Calu3 (cell line): ENCODE measurements at places on chromosomes 13 and 19. TPM values are rescaled to one million over a fixed set of nuclear protein-coding genes. Genes with fewer than 3 reads are reported as not detected.
A peak's percentile ranks its signal among the peaks of the same experiment; 100 is the strongest.

TMEM259 gene
- 129 and 142 TPM in 2 replicates for total RNA-seq

EBI3 gene
- 1.2 and 1.6 TPM in 2 replicates for total RNA-seq

ZNF382 gene
- total RNA-seq: 2.5 and 4.2 TPM in 2 replicates

DLEU7 gene
- total RNA-seq: not detected in 2 replicates

KLK15 gene
- total RNA-seq: not detected in 2 replicates

GRCh38 chr19:48524732-48525131, 13.1 kb upstream of the LMTK3 start:
- no peak for DNase-seq
- H3K4me3 ChIP-seq: no peak overlapping the region
- no peak overlapping the region for H3K27ac ChIP-seq
- H3K36me3 ChIP-seq: no peaks in the 10 kb centered on the region
- H3K4me1 ChIP-seq: no peaks in the 10 kb centered on the region

DNA sequence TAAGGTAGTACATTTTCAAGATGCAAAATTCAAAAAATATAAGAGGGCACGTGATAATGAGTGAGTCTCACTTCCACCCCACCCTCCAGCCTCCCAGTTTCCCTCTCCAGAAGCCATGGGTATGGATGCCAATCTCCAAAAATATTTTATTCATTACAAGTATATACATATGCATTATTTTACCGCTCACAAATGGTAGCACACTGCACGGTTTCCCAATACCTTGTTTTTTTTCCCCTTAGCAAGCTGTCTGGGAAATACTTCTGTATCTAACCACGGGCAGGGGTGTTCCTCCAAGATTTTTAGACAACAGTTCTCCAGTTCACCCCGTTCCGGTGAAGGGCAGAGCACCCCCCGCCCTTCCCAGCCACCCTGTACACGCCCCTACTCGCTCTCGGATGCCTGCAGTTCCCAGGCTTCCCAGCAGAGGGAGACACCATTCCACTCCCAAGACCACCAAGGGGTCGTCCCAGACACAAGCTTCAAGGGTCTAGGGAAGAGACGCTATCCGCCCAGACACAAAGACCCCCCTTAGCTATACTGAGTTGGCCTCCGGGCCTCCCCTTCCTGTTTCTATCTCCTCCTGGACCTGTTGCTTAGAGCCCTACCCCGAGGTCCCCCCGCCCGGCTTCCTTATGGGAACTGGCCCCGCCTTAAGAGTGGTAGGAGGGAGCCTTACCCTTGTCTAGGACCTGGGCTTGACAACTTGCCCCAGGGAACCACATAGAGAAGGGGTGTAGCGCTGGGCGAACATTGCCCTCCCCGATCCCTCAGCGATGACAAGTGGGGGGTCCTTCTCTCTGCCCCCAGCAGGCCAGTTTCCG, 1.1 kb upstream of the FXYD3 start:
- no peaks in the 10 kb centered on the region for H3K27me3 ChIP-seq
- DNase-seq: peak; percentile 85
- H3K4me3 ChIP-seq: peak overlapping the region; percentile 74
- peak overlapping the region; percentile 53 for H3K27ac ChIP-seq

DNA sequence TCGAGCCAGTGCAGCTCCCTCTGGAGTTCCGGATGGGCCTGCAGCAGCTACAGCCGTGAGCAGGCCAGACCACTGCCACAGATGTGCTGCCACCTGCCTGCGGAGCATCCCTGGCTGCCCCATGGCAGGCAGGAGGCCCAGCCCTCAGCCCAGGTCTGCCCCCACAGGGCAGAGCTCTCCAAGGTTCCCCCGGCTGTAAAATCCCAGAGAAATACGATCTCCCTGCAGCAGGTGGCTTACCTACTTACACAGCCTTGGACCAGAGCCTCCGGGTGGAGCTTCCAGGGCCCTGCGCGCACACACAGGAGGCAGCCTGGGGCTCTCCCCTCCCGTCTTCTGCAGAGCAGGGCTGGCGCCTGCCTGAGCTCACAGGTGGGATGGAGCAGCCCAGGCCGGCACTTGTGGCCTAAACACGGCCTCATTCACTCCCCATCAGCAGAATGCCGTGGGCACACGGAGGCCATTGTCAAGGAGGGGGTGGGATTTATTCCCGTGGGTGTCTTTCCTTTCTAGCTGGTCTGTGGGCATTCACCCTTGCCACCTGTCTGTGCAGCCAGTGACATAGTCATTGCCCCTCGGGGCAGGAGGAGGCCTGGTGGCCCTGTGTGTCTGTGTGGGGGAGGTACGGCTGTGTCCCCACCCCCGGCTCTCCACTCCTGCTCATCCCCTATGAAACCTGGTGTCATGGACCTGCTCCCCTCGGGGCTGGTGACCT, 118.0 kb downstream of the KDM4B start:
- no peak overlapping the region for H3K27ac ChIP-seq
- H3K4me1 ChIP-seq: no peaks in the 10 kb centered on the region
- no peaks in the 10 kb centered on the region for H3K27me3 ChIP-seq
- no peaks in the 10 kb centered on the region for H3K36me3 ChIP-seq
- no peak overlapping the region for H3K4me3 ChIP-seq

GRCh38 chr19:35419046-35419445, 29.0 kb upstream of the FFAR2 start:
- H3K27ac ChIP-seq: no peak overlapping the region
- DNase-seq: no peak
- no peak overlapping the region for H3K4me3 ChIP-seq
- H3K4me1 ChIP-seq: peaks cover 9% of the 10 kb centered on the region
- peaks cover 57% of the 10 kb centered on the region for H3K27me3 ChIP-seq

DNA sequence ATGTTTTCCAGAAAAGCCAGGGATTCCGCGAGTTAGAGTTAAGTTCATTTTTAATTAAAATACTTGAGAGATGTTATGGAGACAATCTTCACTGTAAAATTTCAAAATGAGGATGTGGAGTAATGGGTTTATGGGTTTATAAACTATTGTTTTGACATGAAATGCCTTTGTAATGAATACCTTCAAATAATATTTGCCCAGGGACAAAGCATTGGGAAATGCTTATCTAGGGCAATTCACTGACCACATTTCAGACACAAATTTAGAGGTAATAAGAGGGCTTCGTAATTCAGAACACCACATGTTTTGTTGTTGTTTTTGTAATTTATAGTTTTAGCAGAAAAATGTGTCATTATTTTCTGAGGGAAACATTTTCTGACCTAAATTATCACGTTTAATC, 241.1 kb upstream of the ATXN8OS start:
- no peak for DNase-seq
- no peaks in the 10 kb centered on the region for H3K4me1 ChIP-seq
- no peaks in the 10 kb centered on the region for H3K27me3 ChIP-seq
- no peak overlapping the region for H3K27ac ChIP-seq
- no peak overlapping the region for H3K4me3 ChIP-seq

DNA sequence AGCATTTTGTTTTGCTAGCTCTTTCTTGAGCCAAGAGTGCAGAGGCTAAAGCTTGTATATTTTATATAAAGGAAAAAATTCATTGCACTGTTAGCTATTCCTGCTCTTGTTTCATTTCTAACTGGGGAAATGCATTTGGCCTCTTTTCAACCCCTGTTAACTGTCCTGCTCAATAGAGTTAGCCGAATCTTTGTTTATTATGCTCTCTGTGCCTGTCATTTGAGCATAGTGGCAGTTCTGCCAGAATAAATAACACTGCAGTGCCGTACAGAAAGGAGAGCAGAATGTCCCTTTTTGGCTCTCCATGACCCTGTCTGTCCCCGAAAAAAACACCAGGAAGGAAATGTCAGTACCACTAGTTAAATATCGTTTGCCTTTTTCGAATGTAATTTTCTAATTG, 350.8 kb downstream of the MYO16 start:
- no peaks in the 10 kb centered on the region for H3K4me1 ChIP-seq
- no peak overlapping the region for H3K4me3 ChIP-seq
- no peak for DNase-seq
- H3K36me3 ChIP-seq: no peaks in the 10 kb centered on the region
- H3K27ac ChIP-seq: no peak overlapping the region
- no peaks in the 10 kb centered on the region for H3K27me3 ChIP-seq
